ENCODE measurements at places on chromosomes 4 and X.

DNA sequence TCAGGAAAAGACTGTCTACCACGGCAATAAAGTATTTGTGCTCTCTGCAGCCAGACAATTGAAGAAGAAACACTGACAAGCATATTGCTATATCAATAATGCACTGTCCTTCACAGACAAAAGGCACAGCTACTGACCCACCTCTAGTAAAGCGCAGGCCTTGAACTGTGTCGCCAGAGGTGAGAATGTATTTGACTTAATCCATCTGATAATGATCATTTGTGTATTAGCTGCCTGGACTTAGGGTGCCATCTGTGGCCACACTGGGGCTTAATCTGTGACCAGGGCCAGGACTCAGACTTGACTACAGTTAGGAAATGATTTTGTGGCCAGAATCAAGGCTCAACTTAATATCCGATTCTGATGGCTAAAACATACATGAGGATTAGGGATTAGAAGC lies 260.4 kb downstream of the SMARCA1 start:
- no peak for DNase-seq

DNA sequence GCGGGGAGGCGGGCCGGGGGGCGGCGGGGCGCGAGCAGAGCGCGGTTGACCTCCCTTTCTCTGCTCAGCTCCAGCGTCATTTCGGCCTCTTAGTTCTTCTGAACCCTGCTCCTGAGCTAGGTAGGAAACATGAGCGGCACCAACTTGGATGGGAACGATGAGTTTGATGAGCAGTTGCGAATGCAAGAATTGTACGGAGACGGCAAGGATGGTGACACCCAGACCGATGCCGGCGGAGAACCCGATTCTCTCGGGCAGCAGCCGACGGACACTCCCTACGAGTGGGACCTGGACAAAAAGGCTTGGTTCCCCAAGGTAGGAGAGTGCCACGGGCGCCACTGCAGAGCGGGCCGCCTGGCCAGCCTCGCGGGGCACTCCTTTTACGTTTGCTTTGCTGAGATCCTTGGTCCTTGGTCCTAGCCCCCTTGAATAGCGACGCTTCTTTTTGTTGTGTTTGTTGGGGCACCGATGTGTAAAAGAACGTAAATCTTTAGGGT lies at the start of gene HTATSF1:
TSS of gene HTATSF1 (plus strand) at position 37 of the 497 bp plus-strand sequence. CDS start at position 130, 93 bp downstream.
- no peak for DNase-seq

DNA sequence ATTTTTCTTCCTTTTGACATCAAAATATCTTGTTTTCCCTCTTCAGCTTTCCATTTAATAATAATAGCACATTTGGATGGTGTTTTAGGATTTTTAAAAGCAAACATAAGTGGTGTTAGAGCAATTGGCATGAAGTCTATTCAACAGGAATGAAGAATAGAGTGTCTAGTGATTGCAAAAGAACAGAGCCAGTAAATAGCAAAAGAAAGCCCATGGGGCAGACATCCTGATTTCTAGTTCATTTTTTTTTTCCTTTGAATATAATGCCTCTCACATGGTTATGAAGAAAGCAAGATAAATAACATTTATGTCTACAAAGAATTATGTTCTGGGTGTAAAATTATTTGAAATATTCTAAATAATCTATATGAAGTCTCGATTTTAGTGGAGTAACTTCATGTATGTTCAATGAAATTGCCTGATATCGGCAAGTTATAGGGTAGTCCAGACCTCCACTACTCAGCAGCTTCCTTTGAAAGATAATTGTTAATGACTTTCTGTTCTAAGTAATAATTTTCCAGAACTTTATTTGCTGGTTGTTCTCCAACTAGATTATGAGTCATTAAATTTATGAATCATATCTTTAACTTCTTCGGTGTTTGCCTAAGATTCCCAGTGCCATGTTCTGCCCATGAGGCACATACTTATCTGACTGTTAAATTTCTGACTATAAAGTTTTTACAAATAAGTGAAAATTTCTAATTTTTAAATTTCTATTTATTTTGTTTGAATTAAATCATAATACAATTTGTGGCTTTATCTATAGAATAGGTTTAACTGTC lies 587.9 kb downstream of the TLL1 start:
- DNase-seq: no peak

- DNase-seq: no peak
Observed at GRCh38 chr4:67696061-67696460, 4.9 kb downstream of the UBA6 start.

DNA sequence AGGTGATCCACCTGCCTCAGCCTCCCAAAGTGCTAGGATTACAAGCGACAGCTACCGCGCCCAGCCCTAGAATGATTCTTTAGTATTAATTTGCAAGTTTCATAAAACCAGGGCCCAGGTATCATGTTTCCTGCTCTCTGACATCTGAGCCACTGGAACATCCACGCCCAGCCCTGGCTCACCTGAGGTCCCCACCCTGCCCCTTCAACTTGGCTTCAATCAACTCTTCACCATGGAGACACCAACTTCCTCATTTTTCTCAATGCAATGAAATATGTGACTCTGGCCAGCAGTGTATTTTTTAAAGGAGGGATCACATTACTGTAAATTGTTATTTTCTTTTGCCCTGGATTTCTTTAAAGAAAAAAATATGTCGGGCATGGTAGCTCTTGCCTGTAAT lies 3.9 kb downstream of the PRSS12 start:
- DNase-seq: no peak

Data from stimulated activated naive CD8-positive, alpha-beta T cell treated with anti-CD3 and anti-CD28 coated beads, Interleukin-15, Interleukin-2, amounts not matched to agents 100 U/mL and 50 U/mL, for 24 hours (primary cell).